ENCODE measurements at places on chromosomes 2 and 18.
A peak's percentile ranks its signal among the peaks of the same experiment; 100 is the strongest.

DNA sequence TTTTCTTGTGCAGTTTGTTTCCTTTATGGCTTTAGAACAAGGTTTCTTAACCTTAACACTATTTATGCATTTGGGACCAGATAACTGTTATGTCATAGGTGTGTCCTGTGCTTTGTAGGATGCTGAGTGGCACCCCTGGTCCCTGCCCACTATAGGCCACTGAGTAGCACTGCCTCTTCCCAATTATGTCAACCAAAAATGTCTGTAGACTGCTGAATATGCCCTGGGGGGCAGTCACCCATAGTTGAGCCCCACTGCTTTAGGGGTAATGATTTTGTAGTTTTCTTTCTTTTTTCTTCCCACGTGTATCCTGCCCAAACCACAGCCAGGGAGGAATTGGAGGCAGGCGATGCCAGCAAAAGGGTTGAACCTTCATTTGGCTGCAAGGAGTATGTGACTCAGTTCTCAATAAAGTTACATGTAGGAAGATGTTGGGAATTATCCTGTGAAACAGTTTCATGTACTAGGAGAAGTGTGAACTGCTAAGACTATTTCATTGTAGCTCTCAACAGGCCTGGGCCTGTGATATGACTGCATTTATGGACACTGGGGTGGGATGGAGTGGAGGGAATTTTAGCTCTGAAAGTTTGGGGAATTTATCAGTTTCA lies 65.7 kb downstream of the FMNL2 start:
- DNase-seq, result no peak

- DNase-seq, result no peak
Observed at GRCh38 chr18:55343396-55344073, 244.5 kb downstream of the TCF4 start.

- DNase-seq, result no peak
Observed at GRCh38 chr2:17740203-17740602, 13.4 kb downstream of the SMC6 start.

GRCh38 chr2:74867841-74868658 lies 34.1 kb downstream of the HK2 start:
- no peak for DNase-seq

DNA sequence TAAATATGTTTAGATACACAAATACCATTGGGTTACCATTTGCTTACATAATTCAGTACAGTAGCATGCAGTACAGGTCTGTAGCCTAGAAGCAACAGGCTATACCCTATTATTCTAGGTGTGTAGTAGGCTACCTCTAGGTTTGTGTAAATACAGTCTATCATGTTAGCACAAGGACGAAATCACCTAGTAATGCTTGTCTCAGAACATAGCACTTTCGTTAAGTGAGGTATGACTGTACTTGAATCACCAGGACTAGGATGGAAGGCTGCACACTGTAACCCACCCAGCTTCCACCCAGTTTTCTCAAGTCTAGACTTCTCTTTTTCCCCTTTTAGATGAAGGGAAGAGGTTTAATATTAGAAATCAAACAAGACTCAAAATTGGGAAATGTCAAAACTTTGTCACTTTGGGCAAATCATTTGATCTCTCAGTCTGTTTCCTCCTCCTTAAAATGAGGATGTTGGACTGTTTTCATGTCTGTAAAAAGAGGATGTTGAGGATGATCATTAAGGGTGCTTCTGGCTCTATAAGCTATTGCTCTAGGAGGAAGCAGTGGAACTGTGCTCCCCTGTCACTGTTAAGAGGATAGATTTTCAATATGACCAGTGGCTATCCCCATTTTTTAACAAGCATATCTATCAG lies 3.7 kb upstream of the SOCS6 start:
- no peak for DNase-seq

DNA sequence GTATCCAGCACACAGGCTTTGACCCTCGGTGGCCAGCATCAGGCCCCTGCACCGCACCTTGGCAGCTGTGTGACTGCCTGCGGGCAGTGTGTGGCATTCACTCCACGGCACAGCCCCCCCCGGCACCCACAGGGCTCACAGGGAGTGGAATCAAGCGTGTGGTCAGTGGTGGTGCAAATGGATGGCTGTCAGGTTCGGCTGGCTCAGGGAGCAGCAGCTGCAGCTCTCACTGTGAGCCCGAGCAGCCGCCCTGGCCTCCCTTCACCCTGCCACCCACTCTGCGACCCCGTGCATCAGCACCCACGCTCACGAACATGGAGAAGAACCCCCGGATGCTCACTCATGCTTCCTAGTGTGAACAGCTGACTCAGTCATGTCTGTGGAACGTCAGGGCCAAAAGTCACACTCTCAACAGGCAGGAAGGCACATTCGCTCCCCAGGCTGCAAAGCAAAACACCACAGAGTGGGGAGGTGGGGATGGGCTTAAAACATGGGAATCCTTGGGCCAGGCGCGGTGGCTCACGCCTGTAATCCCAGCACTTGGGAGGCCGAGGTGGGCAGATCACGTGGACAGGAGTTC lies 41.5 kb upstream of the GPC1 start:
- no peak for DNase-seq

- DNase-seq, result no peak
Observed at GRCh38 chr2:45312275-45312674, 298.8 kb downstream of the SRBD1 start.

GRCh38 chr2:13758412-13758811 lies 874.1 kb upstream of the LRATD1 start:
- DNase-seq, result no peak

GRCh38 chr2:69954084-69954483 lies 7.3 kb downstream of the ASPRV1 start:
- no peak for DNase-seq

DNA sequence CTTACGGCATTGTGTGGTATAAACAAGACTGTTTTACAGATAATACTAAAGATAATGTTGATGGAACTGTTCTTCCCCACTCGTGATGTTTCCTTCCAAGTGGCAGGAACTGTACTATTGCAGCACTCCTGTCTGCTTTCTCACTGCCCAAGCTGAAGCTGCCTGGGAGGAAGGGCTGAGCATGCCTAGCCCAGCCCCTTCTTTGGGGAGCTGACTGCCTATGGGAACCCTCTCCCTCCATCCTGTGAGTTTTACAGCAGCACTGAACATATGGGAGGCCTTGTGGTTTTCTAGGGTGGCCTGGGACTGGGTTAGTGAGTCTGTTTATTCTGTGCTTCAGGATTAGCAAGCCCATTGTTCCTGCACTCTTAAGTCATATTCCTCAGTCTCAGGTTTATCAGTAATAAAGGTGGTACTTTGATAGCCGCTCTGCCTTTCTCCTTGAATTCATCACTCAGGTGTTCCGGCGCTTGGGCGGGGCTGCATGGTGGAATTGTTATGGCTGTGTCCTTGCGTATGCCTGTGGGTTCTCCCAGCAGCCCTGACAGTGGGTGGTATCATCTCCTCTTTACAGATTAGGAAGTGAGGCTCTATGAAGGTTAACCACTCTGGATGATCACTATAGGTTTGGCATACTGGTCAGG lies 379.7 kb downstream of the PTPRM start:
- DNase-seq, result peak; percentile 72

- DNase-seq, result no peak
Observed at GRCh38 chr2:210686401-210686800, 130.0 kb downstream of the CPS1 start.

- no peak for DNase-seq
Observed at GRCh38 chr2:10424051-10424450, 24.1 kb downstream of the ODC1 start.

DNA sequence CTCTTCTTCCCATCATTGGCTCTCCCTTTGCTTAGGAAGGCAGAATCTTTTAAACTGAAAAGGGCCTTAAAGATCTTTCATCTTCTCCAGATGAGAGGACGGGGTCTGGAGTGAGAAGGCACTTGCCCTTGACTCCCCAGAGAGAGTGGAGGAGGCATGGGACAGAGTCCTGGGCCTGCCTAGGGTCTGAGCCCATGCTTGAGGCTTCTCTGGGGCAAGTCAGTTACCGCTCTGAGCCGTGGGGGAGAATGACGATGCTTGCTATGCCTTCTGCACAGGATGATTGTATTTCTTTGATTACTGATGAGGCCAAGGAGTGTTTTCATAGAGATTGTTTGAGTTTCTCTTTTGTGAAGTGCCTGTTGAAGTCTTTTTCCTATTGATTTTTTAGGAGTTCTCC lies 921 bp downstream of the PLB1 start:
- DNase-seq, result no peak

- no peak for DNase-seq
Observed at GRCh38 chr2:126850940-126851339, 47.8 kb upstream of the TEX51 start.

- no peak for DNase-seq
Observed at GRCh38 chr2:74050151-74050550, 65.4 kb downstream of the TET3 start.

DNA sequence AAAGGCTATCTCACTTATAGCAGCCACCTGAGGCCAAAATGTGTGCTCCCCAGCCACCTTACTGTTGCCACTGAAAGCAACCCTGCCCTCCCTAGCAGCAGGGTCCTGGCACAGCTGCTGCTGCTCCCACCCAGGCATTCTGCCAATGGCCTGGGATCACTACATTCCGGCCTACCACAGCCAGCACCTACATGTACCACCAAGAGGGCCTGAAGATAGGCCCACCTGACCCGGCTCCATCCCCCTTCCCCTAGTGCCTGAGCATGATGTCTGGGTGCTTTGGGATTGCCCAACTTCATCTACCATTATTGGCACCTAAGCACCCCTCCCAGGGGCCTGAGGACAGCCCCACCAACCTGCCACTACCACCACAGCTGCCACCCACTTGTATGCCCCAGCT lies 34.6 kb upstream of the PAX3 start:
- DNase-seq, result no peak

DNA sequence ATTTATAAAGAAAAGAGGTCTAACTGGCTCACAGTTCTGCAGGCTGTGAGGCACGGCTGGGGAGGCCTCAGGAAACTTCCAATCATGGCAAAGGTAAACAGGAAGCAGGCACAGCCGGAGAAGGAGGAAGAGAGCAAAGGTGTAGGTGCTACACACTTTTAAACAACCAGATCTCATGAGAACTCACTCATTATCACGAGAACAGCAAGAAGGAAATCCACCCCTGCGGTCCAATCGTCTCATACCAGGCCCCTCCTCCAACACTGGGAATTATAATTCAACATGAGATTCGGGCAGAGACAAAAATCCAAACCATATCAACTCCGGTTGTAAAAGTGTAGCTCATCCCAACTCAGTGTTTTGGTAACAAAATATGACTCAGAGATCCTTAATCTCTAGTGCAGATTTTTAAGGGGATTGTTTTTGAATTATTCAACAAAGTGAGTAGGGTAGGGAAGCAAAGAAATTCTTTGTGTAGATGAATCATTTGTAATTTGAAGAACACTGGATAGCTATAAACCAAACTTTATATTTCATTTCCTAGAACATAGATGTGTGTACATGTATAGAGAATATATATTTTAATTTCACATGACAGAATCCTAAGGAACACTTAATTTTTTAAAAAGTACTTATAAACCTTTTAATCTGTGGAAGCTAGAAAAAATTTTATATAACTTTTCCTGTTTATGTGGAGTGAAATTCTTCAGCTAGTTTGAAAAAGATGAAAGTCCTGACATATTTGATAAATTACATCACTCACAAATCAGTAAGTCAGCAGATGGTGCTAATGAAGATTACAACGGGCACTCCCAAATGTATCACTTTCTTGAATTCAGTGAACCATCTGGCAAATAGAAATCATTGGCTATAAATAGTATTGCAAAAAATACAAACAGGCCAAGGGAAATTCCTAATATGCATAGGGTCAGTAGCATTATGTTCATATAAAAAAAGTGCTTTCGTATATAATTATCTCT lies 130.1 kb downstream of the OLA1 start:
- DNase-seq, result no peak

DNA sequence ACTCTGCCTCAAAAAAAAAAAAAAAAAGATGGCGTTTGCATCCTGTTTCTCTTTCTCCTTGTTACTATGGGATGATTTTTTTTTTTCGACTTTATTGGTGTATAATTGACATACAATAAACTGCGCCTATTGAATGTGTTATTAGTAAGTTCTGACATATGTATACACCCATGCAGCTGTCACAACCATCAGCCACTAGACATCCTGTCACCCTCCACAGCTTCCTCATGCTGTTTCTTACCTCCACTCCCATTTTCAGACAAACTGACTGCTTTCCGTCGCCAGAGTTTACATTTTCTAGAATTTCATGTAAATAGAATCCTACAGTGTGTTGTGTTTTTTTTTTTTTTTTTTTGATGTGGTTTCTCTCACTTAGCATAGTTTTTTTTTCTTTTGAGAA lies 27.9 kb downstream of the RRM2 start:
- no peak for DNase-seq

- no peak for DNase-seq
Observed at GRCh38 chr2:16021611-16022363, 81.4 kb downstream of the MYCN start.

DNA sequence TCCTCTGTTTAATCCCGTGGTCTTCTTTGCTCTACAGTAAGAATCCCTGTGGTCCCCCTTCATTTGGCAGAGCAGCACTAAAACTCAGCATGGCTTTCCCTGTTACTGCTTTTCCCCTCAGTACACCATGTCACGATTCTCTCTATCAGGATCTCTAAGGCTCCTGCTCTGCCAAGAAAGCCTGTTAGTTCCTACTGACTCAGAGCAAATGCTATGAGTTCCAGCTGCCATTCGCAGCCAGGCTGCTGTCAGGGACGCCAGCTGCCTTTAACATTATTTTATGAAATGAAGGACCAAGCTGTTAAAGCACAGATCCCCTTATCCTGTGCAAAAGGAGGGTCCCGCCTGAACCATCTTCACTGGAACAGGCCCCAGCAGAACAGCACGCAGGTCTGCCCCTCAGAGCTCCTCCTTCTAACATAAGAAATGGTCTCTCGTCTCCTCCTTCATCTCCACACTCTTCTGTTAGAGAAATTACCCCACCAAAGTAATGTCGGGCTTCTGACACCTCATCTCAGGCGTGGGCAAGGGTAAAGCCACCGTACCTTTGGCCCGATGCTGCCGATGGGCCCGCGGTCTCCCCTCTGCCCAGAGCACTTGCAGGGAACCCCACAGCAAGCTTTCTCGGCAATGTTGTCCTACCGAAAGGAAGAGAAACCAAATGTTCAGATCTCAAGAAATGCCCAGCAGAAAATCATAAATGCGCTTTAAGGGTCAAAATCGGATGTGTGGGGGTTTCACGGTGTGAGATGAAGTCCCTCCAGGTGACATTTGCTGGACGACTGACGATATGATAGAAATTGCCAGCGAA lies 52.6 kb downstream of the COL6A3 start:
- DNase-seq, result no peak

- DNase-seq, result peak; percentile 69
Observed at GRCh38 chr2:230713331-230714135, 891 bp downstream of the CAB39 start.

DNA sequence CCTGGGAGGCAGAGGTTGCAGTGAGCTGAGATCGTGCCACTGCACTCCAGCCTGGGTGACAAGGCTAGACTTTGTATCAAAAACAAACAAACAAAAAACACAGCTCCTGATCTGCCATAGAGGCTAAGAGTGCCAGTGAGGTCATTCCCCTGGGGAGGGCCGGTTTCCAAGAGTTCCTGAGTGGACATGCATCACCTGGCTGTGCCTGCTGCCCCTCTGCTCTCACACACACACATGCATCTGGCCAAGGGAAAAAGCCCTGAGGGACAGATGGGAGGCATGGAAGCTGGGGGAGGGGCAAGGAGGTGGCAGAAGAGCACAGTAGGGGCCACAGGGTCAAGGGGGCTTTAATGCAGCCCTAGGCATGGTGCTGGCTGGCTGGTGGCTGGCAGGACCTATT lies 60.4 kb downstream of the ZBTB7C start:
- no peak for DNase-seq
